ENCODE measurements at places on chromosomes 12 and 14.
A peak's percentile ranks its signal among the peaks of the same experiment; 100 is the strongest.

- peak; percentile 48 for DNase-seq
These were observed 22.8 kb downstream of the APOBEC1 start for GRCh38 chr12:7642876-7643309.

DNA sequence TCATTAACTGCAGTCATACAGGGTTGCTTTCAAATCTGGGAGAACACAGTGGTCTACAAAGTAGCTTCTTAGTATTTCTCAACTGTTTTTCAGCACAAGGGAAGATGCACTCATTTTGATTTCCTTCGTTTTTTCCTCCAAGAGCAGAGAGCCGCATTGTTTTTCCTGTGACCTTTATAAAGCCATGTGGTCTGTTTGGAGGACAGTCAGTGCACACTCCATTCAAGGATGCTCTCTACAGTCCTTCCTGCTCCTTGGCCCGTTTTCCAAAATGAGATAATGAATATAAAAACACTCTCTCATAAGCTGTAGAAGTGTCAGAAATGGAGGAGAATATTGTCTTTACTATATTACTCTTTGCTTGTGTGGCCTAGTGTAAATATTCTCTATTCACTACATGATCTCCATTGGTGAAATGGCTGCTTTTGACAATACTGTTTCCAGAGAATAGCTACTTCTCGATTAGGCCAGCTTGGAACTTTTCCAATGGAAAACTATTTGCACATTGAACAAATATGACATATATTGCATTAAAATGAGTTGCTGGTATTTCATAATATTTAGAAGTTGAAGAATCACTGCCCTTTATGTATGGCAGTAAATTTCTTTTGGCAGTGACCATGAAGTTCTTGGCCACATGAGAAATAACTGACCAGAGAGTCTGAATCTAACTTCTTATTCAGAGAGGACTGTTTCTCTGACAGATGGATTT is 393.1 kb upstream of the RGS6 start:
- DNase-seq = no peak

GRCh38 chr12:25069224-25069623 is 120.3 kb upstream of the BCAT1 start:
- DNase-seq = no peak

DNA sequence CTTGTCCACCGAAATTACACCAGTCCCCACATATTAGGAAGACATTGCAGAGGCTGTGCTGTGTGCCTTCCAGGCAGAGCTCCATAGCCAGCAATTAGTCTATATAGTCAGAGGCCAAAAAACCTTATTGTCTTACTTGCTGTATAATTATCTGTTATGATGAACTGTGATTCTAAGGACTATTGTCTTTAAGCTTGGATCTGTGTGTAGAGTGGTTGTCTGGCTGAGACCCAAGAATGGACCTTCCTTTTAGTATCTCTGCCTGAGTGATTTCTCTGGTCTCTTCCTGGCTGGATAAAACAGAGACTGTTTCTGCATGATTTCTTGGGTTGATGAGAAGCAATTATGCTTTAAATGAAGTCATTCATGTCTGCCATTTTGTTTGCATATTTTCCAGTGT is 465.3 kb downstream of the PRKD1 start:
- no peak for DNase-seq

DNA sequence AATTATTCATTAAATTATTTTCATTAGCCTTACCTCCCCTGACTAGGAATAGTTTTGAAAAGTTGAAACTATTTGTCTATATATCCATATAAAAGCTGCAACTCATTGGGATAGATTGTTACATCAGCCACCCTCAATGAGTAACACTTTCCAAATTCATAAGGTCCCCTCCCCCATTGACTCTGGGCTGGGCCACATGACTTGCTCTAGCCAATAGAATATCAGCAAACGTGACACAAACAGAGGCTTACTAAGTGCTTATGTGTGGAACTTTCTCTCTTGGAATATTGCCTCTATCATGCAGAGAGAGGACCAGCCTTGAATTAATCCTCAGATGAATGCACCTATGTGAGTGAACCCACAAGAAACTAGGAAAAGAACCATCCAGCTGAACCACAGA is 213.7 kb downstream of the CCDC59 start:
- no peak for DNase-seq

DNA sequence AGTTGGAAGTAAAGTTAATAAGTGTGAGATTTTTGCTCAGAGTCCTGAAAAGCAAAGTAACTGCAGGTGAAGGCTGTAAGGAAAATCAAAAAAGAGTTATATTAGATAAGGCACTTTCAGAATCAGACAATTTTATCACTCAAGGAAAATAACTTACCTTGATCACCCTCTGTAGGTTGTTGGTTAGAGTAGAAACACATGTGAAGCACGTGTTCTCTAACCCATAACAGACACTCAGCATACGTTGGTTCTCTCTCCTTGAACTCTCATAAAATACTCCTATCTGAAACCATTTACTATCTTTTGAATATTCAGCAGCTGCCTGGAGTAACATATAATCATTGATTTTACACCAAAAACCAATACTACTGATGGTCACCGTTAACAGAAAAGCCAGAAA is 335.5 kb downstream of the KCNH5 start:
- no peak for DNase-seq

DNA sequence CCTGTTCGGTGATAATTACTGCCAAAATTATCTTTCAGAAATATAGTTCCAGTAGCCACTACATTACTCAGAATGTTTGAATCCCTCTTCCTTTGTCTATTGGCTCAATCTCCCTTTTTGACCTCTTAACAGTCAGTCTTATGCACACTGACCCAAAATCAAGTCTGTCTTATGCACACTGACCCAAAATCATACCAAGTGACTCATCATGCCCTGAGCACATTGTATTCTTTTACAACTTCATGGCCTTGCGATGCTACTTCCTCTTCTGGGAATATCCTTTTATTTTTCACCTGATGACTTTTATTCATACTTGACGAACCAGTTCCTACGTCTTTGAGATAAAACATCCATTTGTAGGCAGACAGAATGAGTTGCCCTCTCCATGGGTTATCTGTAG is 182.3 kb downstream of the NPAS3 start:
- DNase-seq = no peak

DNA sequence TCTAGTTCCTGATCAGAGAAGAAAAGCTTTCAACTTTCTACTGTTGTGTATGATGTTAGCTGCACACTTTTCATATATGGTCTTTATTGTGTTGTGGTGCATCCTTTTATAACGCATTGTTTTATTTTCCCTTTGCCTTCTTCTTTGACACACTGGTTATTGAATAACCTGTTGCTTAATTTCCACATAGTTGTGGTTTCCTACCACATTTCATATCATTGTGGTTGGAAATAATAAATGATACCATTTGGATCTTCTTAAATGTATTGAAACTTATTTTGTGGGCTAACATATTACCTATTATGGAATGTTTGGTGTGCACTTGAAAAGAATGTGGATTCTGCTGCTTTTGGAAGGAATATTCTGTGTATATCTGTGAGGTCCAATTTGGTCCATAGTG is 64.9 kb downstream of the GPHN start:
- DNase-seq = no peak

- DNase-seq = no peak
These were observed 5.6 kb downstream of the TRMT61A start for GRCh38 chr14:103534576-103535061.

DNA sequence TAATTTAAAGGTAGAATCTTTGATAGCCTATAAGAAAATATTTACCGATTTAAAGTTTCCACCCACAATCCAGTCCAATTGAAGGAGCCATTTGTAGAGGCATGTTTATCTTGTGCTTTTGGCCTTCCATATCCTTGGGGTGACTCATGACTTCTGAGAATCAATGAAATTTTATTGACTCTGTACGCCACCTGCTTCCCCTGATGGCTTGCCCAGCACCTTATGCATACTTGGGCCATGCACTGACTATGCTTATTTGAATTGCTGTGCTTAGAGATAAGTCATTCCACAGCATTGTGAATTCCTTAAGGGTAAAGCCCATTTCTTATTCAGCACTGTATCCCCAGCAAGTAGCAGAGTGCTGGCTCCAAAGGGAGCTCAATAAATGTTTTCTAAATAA is 954.8 kb upstream of the SEL1L start:
- DNase-seq = no peak

GRCh38 chr12:91940826-91941570 is 204.6 kb downstream of the BTG1 start:
- DNase-seq = no peak
